ENCODE measurements at places on chromosomes 13 and 19. TPM values are rescaled to one million over a fixed set of nuclear protein-coding genes. Genes with fewer than 3 reads are reported as not detected.
A peak's percentile ranks its signal among the peaks of the same experiment; 100 is the strongest.

TMEM255B gene
- total RNA-seq: 11.8 TPM

ZNF415 gene
- total RNA-seq: 17.7 TPM

DNA sequence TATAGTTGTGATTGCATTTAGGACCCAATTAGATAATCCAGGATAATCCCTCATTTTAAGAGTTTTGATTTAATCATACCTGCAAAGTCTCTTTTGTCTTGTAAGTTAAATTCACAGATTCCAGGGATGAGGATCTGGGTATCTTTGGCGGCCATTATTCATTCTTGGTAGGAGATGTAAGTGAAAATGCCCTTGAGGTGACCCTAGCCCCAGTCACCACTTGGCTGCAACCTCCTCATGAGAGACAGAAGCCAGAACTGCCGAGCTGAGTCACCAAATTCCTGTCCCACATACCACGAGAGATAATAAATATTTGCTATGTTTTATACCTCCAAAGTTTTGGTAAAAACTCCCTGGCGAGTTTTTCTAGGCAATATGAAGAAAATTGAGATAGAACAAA, 389.4 kb downstream of the RFC3 start:
- H3K27me3 ChIP-seq: no peaks in the 10 kb centered on the region
- no peak for DNase-seq
- H3K4me1 ChIP-seq: no peaks in the 10 kb centered on the region
- no peak overlapping the region for H3K4me3 ChIP-seq
- no peak overlapping the region for H3K27ac ChIP-seq

DNA sequence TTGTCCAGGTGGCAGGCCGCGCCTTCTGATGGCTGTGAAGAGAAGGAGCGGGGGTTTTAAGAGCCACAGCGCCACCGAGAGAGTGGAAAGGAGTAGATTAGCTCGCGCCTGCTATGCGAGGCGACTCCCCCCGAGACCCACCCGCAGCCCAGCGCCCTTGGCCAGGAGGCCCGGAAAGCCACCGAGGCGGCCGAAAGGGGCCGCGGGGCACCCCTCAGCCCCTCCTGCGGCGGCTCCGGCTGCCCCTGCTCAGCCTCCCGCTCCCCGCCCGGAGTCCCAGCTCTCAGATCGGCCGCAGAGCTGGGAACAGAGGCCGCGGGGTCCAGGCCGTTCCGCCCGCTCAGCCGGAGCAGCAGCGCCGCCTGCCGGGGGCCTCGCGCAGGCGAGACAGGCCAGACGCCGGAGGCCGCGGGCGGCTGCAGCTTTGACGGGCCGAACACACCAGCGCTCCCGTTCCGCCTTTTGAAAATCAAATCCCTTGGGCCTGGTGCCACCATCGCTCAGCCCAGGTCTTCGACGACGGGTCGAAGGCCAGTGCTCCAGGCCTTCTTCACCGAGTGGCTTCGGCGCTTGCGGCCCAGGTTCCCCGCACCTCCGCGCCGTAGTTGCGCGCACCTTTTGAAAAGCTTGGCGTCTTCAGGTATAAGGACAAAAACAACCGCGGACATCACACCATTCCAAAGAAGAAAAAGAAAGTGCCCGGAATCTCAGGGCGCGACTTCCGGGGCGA, 15.3 kb downstream of the CDX2 start:
- peak overlapping the region; percentile 63 for H3K4me3 ChIP-seq
- peak; percentile 22 for DNase-seq
- H3K27ac ChIP-seq: no peak overlapping the region
- no peaks in the 10 kb centered on the region for H3K36me3 ChIP-seq

DNA sequence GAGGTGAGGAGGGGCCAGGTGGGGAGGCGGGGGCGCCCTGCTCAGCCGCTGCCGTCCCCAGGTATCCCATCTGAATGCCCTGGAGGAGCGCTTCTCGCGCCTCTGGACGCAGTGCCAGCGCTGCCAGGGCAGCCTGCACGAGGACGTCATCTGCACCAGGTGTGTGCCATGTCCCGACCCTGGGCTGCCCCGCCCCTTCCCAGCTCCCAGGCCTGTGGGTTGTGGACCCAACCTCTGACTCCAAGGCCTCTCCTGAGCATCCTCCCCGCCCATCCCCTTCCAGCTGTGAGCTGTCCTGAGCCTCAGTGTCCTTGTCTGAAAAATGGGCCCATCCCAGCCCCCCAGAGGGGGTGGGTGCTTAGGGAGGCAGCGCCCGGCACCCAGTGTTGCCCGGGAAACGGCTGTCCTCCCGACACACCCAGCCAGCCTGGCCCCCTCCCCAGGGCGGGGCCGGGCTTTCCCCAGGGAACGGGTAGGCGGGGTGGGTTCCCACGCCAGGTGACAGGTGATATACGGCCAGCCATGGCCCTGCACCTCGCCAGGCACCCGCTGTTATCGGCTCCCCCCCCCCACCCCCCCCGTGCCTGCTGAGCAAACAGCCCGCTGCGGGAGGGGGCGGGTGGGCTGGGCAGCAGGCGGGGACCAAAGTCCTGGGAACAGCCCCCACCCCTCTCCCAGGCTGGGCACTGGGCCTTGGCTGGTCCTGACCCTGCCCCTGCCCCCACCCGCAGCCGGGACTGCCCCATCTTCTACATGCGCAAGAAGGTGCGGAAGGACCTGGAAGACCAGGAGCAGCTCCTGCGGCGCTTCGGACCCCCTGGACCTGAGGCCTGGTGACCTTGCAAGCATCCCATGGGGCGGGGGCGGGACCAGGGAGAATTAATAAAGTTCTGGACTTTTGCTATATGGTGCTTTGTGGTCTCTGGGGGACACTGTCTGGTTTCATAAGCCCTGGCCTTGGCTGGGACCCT, 1.3 kb upstream of the SPIB start:
- H3K27me3 ChIP-seq: peaks cover 44% of the 10 kb centered on the region
- H3K4me3 ChIP-seq: no peak overlapping the region
- no peaks in the 10 kb centered on the region for H3K36me3 ChIP-seq
- no peak overlapping the region for H3K27ac ChIP-seq
- DNase-seq: no peak
- H3K4me1 ChIP-seq: no peaks in the 10 kb centered on the region

DNA sequence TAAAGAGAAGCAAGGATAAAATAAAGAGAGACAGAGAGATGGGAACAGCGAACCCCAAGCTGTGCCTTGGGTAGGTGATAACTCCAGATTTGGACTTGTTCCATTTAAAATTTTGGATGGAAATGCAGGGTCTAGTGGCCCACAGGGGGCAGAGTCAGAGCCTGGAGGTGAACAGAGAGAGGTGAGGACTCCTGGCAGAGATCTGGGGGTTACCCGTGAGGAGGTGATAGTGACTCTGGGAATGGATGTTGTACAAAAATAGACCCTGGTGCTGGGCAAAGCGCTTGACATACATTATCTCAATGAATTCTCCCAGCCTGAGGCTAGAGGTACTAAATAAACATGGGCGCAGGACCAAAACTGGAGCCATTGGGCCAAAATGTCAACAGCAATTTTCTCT, 14.3 kb upstream of the DHRS12 start:
- no peak overlapping the region for H3K27ac ChIP-seq
- H3K36me3 ChIP-seq: no peaks in the 10 kb centered on the region
- H3K27me3 ChIP-seq: no peaks in the 10 kb centered on the region
- peaks cover 5% of the 10 kb centered on the region for H3K4me1 ChIP-seq
- no peak for DNase-seq

- peak overlapping the region; percentile 28 for H3K4me3 ChIP-seq
- H3K4me1 ChIP-seq: no peaks in the 10 kb centered on the region
- no peaks in the 10 kb centered on the region for H3K36me3 ChIP-seq
Observed at GRCh38 chr13:75760131-75761021, 124.2 kb downstream of the LMO7 start.

EFNB2 gene
- 9.4 TPM for total RNA-seq

TMEM238 gene
- total RNA-seq: 9.8 TPM
